T-helper 2 cell (primary cell): ENCODE measurements at places on chromosomes 5 and 9.

- DNase-seq: no peak
Measured at GRCh38 chr5:6574111-6574510, 58.7 kb downstream of the NSUN2 start.

- DNase-seq: no peak
Measured at GRCh38 chr9:75238311-75238976, 150.1 kb downstream of the OSTF1 start.

DNA sequence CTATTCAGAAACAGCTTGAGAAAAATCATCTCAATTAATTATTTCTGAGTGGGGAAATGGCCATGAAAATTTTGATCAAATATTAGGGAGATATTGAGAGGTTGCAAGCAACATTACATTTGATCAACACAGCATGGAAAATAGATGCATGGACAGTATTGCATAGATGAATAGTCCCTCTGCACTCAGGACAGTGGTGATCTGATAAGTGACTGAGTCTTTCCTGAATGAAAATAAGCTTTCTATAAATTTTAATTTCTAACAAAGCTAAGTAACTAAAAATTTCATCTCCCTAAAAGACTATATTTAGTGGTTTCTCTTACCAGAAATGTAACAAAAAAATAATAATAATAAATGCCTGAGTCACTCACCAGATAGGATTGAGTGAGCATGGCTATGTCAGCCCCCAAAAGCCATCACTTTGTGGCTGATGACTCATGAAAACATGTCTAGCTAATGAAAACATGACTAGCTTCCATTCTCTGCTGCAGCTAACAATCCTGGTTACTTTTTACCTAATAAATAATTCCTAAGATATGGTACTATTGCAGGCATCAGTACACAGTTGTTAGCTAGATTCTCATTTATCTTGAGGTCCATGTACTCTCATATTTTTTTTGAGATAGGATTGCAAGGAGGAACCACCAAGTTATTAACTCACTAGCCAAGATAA lies 1294.8 kb upstream of the ACO1 start:
- no peak for DNase-seq

DNA sequence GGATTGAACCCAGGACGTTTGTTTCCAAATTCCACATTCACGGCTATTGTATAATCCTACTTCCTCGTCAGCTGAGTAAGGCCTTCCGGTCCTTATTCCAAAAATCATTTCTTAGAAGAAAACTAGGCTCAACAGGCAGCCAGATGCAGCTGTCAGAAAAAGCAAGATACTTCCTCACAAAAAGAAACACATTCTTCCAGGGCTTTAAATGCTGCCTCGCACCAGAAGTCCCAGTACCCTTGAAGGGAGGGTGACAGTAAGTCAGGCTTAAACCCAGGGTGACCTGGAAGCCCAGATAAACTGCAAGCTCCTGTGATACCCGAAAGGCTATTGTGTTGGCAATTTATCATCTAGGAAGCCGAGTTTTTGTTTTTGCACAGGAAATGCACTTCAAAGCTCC lies 414.0 kb downstream of the NFIB start:
- DNase-seq: no peak

DNA sequence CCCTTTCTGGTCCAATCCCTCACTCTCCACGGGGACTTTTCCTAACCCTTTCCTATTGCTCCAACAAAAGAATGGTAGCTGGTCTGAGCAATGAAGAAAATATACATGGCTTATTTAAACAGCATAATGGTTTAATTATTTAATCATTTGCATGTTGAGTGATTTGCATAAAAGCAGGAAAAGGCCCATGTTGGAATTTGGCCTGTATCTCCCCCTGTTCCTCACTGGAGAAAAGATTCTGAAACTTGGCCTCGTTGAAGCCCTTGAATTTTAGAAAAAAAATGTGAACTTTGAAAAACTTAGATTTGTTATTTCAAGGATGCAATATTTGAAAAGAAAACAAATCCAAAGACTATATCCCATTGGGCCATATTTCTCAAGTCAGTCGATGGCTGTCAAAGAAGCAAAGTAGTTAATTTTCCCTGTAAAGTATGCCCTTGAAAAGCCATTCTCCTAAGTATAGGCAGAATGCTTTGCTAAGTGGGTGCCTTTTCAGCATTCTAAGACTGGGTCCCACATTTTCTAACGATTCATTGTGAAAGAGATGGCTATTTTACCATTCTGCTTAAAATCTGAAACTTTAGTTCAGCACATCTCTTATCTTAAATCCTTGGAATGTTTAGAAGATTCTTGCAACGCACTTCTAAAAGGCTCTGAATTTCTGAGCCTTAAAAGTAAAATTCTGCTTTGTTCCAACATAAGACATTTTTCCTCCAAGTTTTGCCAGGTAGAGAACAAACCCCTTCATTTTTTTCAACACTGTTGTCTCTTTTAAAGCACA lies 428.8 kb downstream of the ARHGEF28 start:
- DNase-seq: no peak

GRCh38 chr9:16871336-16872151 lies 1.1 kb upstream of the BNC2 start:
- no peak for DNase-seq

DNA sequence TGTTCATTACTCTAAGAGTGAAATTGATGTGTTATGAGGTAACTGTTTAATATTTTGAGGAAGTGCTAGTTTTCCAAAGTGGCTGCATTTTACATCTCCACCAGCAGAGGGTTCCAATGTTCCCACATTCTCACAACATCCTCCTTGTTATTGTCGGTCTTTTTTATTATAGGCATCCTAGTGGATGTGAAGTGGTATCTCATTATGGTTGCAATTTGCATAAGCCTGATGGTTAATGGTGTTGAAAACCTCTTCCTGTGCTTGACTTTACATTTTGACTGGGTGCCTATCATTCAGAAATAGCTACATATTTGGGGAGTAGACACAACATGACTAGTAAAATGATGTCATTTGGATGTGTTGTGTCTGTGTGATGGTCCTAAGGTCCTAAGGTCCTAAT lies 143.6 kb downstream of the MRPS30 start:
- DNase-seq: peak; percentile 8

- DNase-seq: no peak
Measured at GRCh38 chr5:82165740-82166530, 112.2 kb downstream of the RPS23 start.

- DNase-seq: no peak
Measured at GRCh38 chr5:153718713-153719112, 228.2 kb downstream of the GRIA1 start.

GRCh38 chr5:11300736-11301135 lies 539.7 kb upstream of the DAP start:
- no peak for DNase-seq

DNA sequence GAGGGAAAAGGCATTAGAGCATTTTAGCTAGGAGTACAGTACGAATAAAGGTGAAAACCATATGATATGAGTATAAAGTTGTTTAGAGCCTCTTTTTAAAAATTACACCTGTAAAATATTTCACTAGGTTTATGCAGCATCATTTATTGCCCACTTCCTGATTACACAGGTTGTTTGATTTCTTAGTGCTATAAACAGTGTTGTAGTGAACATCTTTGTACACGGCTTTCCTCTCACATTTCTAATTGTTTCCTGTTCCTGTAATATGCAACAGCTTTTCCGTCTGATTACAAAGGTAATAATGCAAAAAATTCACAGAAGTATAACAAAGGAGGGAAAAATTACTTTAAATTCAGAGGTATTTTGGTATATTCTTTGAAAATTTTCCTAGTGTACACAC lies 13.0 kb downstream of the STOM start:
- DNase-seq: no peak

- no peak for DNase-seq
Measured at GRCh38 chr9:4508907-4509589, 18.8 kb downstream of the SLC1A1 start.

- DNase-seq: no peak
Measured at GRCh38 chr9:25716220-25716872, 38.1 kb upstream of the TUSC1 start.

DNA sequence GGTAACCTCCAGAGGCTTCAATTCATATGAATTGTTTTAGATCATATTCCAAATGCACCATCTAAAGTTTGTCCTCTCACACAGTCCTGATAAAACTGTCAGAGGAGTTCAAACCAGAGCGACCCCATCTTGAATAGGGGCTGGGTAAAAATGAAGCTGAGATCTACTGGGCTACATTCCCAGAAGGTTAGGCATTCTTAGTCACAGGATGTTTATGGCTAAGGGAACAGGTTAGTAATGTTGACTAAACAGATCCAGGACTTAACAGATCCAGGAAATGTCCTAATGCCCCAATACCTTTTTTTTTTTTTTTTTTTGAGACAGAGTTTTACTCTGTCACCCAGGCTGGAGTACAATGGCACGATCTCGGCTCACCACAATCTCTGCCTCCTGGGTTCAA lies 192.6 kb upstream of the PRDM9 start:
- no peak for DNase-seq

GRCh38 chr5:174751154-174752000 lies 27.0 kb downstream of the MSX2 start:
- no peak for DNase-seq

- DNase-seq: no peak
Measured at GRCh38 chr5:146337264-146337904, 1.3 kb upstream of the POU4F3 start.

DNA sequence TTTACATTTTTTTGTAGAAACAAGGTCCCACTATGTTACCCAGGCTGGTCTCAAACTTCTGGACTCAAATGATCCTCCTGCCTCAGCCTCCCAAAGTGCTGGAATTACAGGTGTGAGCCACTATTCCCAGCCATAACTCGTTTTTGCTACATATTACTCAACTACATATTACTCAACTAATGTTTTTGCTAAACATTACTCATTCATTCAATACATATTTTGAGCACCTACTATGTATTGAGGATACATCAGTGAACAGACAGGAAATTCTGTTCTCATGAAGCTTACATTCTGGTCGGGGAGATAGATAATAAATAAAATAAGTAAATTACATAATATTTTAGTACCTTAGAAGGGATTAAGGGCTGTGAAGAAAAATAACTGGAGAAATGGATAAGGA lies 34.9 kb upstream of the STOM start:
- DNase-seq: no peak

- DNase-seq: no peak
Measured at GRCh38 chr9:137963525-137963924, 85.9 kb downstream of the CACNA1B start.

GRCh38 chr9:137534256-137535119 lies 15.7 kb downstream of the PNPLA7 start:
- DNase-seq: no peak

- DNase-seq: no peak
Measured at GRCh38 chr9:30484690-30485089, 1899.8 kb upstream of the ACO1 start.

GRCh38 chr5:14161825-14162556 lies 18.8 kb downstream of the TRIO start:
- no peak for DNase-seq

GRCh38 chr5:76446776-76447175 lies 43.7 kb downstream of the IQGAP2 start:
- DNase-seq: no peak

GRCh38 chr9:105833271-105833975 lies 139.1 kb downstream of the TMEM38B start:
- DNase-seq: no peak

DNA sequence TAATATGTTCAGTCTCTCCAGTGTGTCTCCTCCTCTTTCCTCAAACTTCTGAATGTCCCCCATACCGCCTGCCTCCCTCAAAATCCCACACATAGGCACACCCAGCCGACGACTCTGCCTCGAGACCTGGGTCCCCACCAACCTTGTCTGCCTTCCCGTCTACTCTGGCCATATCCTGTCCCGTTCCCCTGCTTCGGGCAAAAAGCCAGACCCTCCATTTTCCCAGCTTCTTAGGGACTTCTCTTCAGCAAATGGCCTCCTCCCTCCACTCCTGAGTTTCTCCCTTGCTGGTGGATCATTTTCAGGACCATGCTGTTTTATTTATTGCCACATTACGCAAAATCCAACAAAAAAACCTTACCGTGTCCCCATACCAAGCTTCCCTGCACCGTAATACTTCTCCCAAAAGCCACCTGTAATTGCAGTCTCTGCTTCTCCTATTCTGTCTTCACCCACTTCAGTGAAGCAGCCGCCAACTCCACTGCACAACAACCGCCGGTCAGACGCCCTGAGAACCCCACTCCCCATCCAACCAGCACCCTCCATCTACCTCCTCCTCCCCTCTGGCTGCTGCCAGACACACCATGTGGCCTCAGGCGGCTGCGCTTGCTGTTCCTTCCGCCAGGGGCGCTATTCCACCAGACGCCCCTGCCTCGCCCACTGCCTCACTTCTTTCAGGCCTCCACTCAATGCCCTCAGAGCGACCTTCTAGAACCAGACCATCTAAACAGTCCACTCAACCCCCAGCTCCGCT lies 117.0 kb downstream of the TRPM6 start:
- DNase-seq: peak; percentile 16

DNA sequence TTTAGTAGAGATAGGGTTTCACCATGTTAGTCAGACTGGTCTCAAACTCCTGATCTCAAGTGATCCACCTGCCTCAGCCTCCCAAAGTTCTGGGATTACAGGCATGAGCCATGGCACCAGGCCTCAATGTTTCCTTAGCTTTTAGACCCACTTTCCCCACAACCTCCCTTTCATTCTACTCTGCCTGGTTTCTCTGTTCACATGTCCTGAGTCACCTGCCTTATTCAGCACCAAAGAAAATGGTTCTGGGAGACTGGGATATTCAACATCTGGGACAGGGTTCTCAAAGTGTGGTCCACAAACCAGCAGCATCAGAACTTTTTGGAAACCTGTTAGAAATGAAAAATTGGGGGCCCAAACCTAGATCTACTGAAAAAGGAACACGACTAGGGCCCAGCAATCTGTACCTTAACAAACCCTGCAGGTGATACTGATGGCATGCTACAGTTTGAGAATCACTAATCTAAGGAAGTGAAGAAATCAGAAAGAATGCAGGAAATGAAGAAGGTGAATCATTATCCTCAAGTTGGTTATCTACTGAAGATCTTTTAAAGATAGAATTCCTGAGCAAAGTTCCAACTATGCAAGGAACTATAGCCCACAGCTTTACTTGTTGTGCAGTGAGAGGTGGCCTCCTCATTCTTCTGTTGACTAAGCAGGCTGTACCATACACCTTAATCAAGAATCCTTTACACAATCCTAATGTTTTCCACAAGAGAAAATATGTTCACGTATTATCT lies 51.8 kb upstream of the CTNNAL1 start:
- no peak for DNase-seq

GRCh38 chr9:78857373-78858225 lies 560.7 kb downstream of the PSAT1 start:
- DNase-seq: no peak
